ENCODE measurements at places on chromosomes 6 and 20.

GRCh38 chr6:136992113-136992512, 52.7 kb downstream of the IL20RA start:
- DNase-seq = no peak

DNA sequence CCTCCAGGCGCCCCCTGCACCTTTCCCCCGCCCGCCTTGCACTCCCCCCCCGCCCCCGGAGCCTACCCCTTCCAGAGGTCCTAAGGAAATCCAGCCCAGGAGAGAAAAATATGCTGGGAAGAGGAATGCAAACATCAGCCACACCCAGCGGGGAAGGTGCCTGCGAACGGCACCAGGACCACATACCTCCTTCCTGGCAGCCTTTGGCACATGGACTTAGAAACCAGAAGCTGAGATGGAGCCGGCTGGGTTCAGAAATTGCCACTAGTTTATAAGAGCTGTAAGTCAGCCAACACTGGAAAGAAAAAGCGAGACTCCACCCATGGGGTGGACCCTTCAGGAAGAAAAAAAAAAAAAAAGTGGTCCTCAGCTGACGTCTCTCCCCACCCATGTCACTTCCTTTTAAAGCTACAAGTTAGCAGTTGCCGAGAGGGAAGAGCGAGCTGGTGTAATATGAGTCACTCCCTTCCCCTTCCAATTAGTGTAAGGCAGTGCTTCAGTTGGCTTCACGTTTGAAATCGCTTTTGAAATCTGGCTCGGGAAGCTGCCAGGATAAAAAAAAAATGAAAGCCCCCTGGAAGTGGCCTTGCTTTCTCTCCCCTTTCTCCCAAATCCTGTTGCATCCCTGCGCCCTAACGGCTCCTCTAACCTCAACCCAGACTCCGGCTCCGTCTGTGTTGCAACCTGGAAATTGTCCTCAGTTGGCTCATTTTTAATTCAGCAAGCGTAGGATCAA, at the start of gene AGPAT4:
TSS of gene AGPAT4 (minus strand) at position 310 of the 736 bp plus-strand sequence. CDS start 41,848 bp downstream, outside the sequence.
- peak; percentile 98 for DNase-seq

- DNase-seq = no peak
Measured at GRCh38 chr6:153160221-153160620, 29.1 kb upstream of the RGS17 start.

- DNase-seq = peak; percentile 74
Measured at GRCh38 chr6:45718871-45719270, 296.8 kb downstream of the CLIC5 start.

- DNase-seq = no peak
Measured at GRCh38 chr20:44264287-44264686, 17.2 kb downstream of the GDAP1L1 start.

GRCh38 chr20:48070991-48071652, 285.8 kb upstream of the SULF2 start:
- no peak for DNase-seq

GRCh38 chr6:90068264-90068663, 174.0 kb downstream of the GJA10 start:
- peak; percentile 76 for DNase-seq

- no peak for DNase-seq
Measured at GRCh38 chr20:18197382-18198070, 59.9 kb downstream of the KAT14 start.

DNA sequence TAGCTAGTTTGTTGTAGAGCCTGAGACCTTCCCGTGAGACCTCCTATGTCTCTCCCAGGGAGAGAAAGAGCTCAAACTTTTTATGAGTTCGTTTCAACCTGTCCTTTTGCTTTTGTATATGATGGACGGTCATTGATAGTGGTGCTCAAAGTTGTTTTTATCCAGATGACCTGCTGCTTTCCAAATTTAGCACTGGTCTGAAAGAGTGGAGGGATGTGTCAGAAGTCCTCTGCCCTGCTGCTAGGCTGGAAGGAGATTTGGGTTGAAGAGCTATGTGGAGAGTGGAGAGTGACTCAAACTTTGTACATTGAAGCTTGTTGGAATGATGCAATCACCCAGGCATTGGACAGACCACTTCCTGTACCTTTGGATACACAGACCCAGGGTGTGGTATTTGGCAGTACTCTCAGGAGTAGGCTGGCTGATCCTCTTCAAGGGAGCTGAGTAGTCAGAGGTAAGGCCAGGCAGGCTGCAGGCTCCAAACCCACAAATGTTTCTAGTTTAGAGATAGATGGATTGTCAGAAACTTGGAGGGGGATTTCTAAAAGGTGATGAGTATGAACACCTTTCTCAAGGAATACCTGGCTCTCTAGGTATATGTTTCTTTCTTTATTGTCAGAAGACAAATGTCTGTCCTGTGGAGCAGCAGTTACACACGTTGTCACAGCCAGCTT, 49.4 kb upstream of the RREB1 start:
- peak; percentile 96 for DNase-seq

GRCh38 chr20:36929290-36929689, 22.2 kb downstream of the SAMHD1 start:
- DNase-seq = peak; percentile 64

DNA sequence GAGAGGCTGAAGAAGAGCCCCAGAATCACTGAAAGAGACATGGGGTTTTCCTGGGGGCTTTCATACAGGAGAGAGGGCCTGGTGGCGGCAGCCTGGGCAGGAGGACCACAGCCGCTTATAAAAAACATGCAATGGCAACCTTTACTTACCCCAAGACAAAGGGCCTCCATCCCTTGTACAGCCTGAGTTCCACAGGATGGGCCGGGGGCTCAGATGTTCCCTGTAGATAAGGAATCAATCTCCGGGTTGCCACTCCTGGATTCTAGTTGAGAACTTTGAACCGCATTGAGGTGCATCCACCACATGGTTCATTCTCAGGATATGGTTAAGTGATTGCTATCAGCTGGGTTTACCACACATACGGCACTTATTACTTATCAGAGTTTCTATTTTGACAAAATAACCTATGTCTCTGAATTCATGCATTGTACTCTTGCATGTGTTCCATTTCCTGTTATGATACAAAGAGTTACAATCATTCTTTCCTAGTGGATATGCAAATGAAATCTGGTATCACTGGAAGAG, 677.6 kb downstream of the KIF16B start:
- no peak for DNase-seq

DNA sequence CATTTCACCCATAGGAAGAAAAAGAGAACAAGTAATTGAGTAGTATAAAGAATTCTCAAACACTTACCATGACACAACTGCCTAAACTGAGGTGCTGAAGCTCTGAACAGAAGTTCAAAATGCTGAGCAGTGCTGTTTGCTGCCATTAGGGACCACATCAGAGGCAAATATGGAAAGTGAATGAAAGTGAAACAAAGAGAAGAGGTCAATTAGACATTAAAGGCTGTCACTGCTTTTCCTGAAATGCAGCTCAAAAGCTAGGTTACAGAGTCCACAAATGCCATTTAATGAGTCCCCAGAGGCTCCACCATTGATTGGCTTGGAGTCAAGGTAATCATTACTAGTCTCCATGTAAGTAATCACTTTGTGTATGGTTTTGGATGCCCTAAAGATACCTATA, 46.1 kb downstream of the POU3F2 start:
- DNase-seq = no peak
